ENCODE measurements at places on chromosomes 7 and 10.

GRCh38 chr7:73844848-73845460 is 2.6 kb upstream of the METTL27 start:
- DNase-seq, result no peak

DNA sequence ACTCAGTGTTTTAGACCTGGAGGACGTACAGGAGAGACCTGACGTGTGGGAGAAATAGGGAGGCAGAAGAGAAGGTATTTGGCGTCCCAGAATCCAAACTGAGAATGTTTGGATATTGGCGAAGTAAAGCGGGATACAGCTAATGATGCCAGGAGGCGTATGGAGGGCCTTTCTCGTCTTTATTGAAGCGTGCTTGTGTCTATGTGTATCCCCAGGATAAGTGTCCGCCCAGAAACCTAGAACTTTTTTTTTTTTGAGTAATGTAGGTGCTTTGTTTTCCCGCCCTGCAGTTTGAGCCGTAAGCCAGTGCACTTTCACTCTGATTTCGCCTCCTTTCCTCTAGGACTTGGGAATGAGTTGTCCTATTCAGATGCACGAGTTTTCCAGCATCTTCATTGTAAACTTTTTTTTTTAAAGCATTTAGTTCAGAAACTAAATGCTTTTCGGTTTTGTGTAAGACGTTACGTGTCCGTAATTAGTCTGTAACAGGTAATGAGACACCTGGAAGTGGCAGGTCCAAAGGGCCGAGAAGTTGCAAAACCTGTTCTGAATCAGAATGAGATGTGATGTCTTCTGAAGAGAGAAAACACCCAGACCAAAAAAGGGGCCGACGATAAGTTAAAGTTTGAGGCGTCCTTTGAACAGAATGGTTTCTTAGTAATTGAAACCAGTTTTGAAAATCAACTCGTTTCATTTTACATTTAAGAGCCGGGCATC is 746 bp downstream of the ARL5B start:
- no peak for DNase-seq

DNA sequence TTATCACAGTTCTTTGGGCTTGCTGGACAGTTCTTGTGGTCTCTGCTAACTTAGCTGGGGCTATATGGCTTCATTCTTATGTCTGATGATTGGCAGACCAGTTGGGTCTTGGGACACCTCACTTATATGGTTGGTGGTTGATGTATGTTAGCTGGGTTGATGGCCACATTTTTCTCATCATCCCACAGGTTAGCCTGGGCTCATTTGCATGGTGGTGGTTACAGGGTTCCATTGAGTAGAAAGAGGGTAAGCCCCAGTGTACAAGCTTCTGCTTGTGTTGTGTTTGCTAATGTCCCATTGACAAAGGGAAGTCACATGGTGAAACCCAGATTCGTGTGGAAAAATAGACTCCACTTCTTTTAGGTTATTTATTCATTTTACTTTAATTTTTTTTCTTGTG is 40.6 kb downstream of the TMEM60 start:
- no peak for DNase-seq

DNA sequence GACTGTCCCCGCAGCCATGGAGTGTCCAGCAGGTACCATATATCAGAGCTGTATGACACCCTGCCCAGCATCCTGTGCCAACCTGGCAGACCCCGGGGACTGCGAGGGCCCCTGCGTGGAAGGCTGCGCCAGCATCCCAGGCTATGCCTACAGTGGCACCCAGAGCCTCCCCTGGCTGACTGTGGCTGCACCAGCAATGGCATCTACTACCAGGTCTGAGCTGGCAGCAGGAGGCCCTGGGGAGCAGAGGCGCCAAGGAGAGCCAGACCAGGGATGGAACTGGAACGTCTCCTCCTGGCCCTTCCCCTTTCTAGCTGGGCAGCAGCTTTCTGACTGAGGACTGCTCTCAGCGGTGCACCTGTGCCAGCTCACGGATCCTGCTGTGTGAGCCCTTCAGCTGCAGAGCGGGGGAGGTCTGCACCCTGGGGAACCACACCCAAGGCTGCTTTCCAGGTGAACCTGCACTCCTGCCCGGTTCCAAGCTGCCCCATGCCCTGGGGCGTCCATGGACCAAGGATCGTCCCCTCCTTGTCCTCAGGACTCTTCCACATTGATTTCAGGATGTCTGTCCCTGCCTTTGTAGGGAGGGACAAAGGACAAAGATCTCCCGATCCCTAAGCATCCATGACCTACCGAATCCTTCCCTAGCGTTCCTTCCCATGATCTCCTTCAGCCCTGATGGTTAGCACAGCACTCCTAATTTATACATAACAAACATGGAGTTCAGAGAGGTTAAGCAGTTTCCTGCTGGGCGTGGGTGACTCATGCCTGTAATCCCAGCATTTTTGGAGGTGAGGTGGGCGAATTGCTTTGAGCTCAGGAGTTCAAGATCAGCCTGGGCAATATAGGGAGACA is 33.3 kb downstream of the EPHB4 start:
- DNase-seq, result no peak

DNA sequence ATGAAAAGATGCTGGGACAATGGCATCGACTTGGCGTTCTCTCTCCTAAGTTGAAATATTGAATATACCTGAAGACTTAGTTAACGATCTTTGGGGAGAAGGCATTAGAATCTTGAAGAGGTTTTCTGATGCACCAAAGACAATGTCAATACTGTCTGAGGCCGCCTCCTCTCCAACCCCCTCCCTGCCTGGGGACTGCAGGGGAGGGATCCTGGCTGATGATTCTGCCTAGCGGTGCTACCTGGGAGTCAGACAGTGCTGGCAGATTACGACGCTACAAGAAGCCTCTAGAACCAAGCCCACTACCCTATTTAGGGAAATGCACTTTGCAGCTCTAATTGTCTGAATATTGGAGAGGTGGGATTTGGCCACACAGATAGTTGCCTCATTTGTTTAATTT is 145.6 kb upstream of the HABP2 start:
- no peak for DNase-seq

GRCh38 chr7:157054927-157055326 is 44.5 kb upstream of the MNX1 start:
- no peak for DNase-seq

- DNase-seq, result no peak
These were observed 32.4 kb downstream of the SEMA3D start for GRCh38 chr7:85154282-85154937.

DNA sequence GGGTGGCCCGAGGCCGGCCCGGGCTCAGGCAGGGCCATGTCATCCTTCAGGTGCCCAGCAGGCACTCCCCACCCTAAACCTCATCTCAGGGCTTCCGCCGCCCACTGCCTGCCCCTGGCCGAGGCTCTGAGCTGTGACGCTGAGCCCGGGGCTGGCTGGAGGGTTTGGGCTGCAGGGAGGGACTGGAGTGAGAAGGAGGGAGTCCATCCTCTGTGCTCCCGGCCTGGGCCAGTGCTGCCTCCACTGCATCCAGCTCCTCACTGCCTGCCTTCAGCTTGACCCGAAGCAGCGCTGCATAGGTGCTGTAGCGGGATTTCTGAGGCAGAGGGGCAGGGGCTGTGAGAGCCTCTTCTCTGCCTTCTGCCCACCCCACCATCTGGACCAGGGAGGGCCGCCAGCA is 7.6 kb downstream of the NFKB2 start:
- no peak for DNase-seq

- DNase-seq, result no peak
These were observed 93.5 kb upstream of the ZNF804B start for GRCh38 chr7:88665892-88666514.

DNA sequence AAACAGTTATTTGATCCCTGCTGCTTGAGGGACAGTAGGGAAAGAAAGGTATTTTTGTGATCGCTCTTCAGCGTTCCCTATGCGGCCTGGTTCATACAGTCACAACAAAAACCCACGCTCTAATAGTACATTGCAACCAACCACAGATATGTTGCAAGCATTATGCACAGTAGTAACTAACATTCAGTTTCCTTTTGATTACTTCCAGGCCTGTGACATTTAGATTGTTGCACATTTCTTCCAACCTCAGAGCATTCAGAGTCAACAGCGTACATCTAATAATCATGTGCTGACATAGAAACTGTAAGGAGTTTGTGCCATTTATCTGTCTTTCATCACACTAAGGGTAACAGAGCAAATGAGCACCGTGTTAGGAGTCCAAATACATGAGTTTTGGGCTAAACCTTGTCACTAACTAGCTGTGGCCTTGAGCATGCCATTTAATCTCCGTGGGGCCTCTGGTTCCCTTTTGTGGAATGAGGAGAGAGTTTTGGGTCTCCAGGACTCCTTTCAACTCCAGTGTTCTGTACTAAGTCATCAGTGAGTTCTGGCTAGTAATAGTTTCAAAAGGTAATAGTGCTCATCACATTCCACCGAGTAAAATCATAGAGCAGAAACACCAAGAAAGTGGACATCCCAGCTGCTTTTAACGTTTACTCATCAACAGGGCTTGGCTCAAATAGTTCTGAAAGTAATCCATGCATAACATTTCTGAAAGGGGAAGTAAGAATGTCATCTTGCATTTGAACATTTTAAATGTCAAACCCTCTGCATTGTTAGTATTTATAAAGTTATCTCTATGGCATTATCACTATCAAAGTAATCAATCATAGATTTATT is 99.0 kb upstream of the FZD1 start:
- DNase-seq, result no peak

- DNase-seq, result no peak
These were observed 36.4 kb upstream of the PCDH15 start for GRCh38 chr10:54837479-54837878.

DNA sequence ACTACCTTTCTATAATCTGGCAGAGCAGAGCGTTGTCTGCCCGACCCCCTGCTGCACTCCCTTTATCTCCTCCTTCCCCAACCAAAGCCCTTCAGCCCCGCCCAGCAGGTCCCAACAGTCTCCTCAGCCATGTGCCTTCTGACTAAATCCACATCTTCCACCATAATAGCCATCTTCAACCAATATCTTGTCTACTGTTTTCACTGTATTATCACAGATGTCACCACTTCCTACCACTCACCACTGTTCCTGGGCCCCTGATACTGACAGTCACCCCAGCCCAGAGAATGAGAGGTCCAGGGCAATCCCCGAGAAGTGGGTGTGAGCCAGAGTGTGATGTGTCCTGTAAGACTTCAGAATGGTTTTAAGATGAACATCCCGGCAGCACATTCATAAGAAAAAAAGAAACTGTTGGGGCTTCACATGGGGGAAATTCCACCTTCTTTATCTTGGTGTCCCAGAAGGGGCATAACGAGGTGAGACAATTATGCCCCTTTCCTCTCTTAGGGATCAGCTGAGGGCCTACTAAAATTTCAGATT is 25.3 kb downstream of the CCDC6 start:
- DNase-seq, result no peak

DNA sequence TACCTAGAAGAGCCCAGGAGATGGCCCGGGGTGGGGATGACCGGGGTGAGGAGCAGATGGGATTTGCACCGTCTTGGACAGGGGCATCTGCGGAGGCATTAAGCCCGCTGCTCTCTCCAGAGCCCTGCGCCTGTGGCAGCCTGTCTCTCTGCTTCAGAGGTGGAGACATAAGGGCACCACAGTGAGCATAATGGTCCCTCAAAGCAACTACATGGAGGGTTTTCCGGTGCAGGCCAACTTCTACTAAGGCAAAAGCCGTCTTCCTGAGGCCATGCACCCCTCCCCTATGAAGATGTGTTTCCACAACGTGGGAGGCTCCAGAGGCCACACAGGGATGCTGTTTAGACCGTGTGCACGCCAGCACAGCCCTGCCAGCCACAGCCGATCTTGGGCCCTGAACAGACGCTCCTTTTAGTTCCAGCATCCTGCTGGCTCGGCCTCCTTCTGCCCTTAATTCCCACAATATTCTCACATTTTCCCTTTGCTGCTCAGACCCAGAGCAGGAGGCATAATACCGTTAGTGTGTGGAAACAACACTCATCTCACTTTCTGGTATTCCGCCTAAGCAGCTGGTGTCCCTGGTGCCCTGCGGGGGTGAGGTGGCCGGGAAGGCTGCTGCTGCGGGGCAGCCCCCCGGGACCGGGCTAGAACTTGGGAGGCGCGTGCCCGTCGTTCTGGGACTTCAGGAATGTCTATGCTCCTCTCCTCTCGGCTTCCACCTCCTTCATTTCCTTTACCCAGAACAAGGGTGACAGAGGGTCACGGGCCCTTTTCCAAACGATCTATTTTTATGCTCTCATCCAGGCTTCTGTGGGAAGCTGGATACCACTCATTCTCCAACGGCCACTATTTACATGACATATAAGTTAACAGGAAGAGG is 266.9 kb downstream of the TNS3 start:
- peak; percentile 80 for DNase-seq

- DNase-seq, result no peak
These were observed 637 bp downstream of the MICU1 start for GRCh38 chr10:72625276-72625607.

DNA sequence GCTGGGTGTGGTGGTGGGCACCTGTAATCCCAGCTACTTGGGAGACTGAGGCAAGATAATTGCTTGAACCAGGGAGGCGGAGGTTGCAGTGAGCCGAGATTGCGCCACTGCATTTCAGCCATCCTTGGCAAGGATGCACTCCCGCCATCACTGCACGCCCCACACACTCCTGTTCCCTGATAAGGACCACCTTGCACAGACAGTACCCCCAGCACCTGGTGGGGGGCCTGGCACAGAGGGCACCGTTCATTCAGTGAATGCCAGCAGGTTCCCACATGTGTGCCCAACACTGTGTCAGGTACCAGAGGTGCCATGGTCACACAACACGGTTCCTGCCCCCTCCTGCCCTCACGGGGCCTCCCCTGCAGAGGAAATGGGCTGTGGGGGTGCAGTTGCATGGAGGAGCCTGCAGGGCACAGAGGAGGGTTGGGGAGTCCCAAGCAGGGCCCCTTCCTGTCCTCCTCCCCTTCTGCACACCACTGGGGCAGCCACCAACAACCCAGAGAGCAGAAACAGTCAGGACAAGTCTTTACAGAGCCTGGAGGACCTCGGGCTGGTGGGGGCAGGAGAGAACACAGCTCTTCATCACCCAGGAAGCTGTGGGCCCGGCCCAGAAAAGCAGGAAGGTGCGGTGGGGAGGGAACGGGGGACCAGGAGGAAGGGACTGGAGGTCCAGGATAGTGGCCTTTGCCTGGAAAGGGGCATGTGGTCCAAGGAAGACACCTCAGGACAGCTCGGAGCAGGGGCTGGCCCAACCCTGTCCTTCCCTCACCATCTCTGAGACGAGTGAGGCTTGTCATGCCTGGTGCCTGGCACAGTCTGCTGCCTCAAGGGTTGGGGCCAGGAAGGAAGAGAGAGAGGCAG is 7.1 kb downstream of the CRYGN start:
- DNase-seq, result no peak

GRCh38 chr7:33425395-33425794 is 296.0 kb downstream of the BBS9 start:
- DNase-seq, result no peak

DNA sequence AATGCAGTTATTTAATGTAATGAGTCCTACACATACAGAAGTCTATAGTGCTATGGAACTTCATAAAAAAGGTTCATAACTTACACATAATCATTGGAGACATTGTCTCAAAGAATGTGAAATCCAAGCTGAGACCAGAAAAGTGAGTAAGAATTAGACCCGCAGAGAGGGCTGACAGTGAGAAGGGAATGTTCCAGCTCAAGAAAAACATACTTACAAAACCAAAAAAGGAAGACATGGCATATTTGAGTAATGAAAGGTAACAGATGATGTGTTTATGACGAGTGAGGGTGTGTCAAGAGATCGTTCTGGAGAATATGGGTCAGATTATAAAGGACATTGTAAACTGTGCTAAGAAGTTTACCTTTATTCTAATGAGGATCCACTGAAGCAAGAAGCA is 566.5 kb downstream of the ATRNL1 start:
- DNase-seq, result no peak

Data from left hindlimb (tissue), 1 donor.